AG04450 (cell line): ENCODE measurements at places on chromosomes 16 and 17.

GRCh38 chr16:5349670-5350517 lies 252.3 kb upstream of the EEF2KMT start:
- no peak for DNase-seq

DNA sequence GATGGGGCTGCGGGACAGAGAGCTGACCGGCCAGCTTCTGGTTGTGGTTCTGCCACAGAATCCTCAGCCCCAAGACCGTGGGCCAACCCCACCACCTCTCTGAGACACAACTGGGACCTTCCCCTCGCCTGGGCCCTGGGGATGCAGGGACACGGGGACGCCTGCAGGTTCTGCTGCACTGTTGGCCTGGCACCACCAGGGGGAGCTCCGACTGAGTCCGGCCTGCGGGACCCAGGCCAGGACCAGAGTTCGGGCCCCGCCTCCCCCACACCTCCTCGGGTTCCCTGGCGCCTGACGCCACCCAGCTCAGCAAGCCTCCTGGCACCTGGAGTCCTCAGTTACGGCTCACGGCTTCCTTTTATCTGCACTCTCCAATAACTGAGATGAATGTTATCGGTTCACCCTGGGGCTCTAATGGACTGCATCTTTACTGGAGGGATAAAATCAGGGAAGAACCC lies 27.3 kb downstream of the TBC1D16 start:
- DNase-seq = no peak

DNA sequence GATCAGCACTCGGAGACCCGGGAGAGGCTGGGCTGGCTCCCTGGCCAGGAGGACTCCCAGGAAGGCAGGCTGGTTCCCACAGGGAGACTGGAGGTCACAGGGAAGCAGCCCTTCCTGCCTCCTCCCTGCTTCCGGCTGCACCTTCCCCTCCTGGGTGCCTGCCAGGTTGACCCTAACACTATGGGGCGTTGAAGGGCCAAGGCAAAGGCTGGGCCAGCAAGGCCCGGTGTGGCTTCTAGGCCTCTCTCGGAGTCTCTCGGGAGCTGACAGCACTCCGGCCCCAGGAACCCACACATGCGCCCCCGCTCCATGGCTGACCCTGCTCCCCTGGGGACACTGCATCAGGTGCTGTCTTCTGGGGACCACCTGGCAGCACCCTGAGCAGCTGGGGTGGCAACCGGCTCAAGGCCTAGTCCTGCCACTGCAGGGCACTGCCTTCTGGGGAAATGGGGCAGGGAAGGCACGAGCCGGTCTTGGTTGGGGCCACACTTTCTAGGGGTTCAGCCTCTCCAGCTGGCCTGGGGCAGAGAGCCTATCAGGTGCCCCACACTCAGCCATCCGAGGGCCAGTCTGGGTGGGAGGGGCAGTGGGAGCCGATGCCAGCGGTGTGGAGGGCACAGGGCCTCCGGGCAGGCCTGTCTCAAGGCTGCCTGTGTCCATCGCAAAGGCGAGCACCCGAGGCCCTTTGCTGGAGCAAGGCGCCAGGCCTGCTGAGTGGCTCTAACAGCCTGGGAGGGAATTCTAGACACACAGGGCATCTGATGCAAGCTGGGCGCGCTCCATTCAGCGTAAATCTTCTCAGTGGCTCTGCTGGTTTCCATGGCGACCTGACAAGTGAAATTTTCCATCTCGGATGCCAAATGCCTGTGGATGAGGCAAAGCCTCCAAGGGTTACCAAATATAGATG lies 5.6 kb upstream of the MTSS2 start:
- DNase-seq = peak; percentile 96

GRCh38 chr17:77555121-77555591 lies 403.3 kb upstream of the TNRC6C start:
- DNase-seq = no peak

DNA sequence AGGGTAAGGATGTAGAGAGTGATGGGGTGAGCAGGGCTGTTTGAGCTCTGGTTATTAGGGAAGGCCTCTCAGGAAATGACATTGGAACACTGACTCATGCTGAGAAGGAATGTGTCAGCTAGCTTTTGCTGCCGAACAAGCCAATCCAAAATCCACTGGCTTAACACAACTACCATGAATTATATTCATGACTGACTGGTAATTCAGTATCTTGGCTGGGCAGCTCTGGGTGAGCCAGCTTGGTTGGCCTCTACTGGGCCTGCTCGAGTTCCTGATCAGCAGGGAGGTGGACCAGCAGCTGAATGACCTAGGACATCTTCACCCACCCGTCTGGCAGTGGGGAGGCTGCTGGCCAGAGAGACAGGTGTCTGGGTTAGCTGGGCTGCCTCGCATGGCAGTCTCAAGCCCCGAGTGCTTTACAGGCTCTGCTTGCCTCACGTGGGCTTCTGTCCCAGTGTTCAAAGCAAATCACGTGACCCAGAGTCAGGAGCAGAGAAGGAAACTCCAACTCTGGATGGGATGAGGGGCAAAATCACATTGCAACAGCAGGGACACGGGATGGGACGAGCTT lies 209.4 kb downstream of the KATNIP start:
- DNase-seq = no peak

DNA sequence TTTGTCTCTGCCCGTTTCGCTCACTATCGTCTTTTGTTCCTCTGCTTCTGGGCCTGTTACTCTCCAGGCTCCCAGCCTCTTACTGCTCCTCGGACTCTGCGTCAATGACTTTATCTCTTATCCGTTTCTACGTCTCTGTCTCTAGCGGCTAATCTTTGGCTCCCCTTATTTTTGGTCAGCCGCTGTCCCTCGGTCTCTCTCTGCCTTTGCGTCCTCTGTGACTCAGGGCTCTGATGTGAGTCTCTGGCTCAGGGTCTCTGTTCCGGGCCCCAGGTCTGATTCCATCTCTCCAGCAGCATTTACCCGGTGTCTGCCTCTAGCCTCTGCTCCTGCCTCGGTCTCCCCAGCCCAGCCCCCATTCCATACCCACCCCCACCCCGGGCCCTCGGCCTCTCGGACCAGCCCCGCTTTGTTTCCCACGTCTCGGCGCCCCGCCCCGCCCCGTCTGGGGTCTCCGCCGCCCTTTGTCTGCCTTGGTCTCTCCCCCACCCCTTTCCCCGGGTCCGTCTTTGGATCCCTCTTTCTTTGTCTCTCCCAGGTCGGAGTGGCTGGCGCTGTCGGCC lies 547 bp upstream of the ZNF48 start:
- DNase-seq = no peak

- no peak for DNase-seq
Observed at GRCh38 chr17:49894761-49895160, 46.9 kb upstream of the TAC4 start.

DNA sequence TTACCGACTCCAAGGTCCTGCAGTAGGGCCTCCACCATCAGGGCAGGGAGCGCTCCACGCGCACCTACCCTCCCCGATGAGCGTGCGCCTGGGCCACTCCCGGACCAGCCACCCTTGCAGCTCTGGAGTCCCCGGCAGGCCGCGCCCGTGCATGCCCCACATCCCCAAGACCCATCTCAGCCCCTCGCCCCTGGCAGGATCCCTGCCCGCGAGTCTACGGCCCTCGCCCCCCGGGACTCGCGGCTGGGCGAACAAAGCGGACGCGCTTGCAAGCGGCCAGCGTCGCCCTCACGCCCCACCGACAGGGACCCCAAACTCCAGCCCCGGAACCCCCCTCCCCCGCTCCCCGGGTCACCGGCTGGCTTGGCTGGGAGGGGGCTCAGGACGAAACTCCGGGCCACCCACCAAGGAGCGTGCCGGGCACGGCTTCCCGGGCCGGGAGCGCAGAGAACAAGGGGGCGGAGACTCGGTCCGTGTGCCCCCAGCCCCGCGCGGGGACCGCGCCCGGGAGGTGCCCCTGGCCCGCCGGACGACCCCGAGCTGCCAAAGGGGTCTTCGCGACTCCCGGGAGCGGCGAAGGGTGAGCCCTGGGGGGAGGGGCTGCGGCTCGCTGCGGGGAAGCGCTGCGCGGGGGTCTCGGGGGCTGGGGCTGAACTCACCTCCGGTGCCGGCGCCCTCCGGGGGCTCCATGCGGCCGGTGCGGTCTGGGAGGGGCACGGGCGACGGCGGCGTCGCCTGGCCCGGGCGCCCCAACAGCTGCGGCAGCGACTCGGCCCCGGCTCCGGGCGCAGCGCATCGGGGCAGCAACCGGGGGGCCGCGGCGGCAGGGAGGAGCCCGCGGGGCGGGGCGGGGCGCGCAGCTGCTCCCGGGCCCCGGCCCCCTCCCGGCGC lies at the start of gene DBNDD1:
TSS of gene DBNDD1 (minus strand) at position 805 of the 891 bp plus-strand sequence. CDS start at position 690, 115 bp downstream.
- DNase-seq = no peak

- no peak for DNase-seq
Observed at GRCh38 chr17:79788989-79789942, 7.6 kb downstream of the CBX8 start.

DNA sequence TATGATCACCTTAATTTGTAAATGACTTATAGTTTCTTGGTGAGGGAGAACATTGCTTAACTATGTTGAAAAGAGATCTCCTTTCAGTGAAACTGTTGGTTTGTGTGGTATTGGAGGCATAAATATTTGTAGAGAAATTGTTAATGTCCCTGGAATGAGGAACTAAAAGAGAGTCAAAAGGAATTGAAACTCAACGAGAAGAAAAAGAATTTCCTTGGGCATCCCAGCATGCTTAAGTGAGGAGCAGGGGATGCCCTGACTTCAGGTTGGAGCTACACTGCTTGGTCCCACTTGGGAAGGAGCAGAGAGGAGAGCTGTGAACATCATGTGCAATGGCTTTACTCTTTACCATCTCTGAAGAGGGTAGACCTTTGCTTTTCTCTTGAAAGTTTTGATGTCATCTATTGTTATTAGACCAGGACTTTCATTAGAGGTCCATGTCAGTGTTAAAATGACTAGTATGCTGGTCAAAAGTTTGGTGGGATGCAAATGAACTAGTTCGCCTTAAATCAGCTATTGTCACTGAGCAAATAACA lies 21.7 kb downstream of the KRT23 start:
- peak; percentile 38 for DNase-seq
